ENCODE measurements at places on chromosomes 11 and 22. TPM values are rescaled to one million over a fixed set of nuclear protein-coding genes. Genes with fewer than 3 reads are reported as not detected.

GRCh38 chr22:48695251-48695650 is 1132.4 kb downstream of the BRD1 start:
- DNase-seq: no peak

DNA sequence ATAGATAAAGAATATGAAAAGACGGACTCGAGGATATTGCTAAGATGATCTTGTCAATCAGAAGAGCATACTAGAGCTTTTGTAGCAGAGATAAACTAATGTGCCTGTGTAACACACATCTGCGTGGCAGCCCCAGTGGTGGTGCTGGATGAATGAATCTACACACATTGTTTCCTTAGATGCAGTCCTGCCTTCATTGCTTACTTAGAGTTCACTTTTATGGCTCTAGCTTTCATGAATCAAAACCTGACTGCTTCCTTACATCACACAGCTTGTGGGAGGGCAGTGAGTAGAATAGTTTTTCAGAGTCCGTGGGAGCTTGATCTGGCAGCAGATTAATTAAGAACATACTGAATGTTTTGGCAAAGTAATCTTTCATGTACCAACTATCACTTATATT is 83.7 kb downstream of the EXT2 start:
- no peak for DNase-seq

DNA sequence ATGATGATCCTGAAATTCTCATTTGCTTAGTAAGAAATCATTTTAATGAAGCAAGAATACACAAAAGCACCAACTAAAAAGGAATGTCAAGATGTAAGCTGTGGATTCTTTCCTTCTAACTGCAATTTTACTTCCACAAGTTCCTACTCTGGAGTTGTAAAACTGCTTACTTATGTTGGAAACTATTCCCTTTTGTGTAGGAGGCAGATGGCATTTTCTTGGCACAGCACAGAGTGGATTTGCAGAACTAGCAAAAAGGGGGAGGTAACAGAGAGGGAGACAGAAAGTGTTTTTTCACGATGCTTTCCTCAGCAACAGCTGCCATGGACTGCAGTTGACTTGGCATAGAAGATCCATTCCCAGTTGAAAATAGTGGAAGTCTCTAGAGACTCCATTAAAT is 1112.0 kb upstream of the RAG2 start:
- DNase-seq: no peak

GRCh38 chr22:40422558-40423309 is 52.3 kb downstream of the SGSM3 start:
- no peak for DNase-seq

GRCh38 chr22:17086296-17086695 is 1.5 kb downstream of the IL17RA start:
- DNase-seq: no peak

DNA sequence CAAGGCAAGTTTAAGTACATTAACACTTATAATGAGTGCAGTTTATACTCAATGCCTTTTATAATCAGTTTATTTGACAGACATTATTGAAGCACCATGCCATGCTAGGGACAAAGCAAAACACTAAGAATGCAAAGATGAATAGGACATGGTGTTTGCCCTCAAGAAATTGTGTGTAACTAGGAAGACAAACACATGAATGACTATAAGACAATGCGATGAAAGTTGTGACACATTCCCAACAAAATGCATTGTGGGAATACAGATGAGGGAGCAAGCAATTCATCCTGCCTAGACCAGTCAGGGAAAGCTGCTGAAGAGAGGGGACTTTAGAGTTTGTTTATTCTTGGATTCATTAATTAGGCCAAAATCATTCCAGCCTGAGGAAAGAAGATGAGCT is 133.8 kb upstream of the TRPC6 start:
- no peak for DNase-seq

DNA sequence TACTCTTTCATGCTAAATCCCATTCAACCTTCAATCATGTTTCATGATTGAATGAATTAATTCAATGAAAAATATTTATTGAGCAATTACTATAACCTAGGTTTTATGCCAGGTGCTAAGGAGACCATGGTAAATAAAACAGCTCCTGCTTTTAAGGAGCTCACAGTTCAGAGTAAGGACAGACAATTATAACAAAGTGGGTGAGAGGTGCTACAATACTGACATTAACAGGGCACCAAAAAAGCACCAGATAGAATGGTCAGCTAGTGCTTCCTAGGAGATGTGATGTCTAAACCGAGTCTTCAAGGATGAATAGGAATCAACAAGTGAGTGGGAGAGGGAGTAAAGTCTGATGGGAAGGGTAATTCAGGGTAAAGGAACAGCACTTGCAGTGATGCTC is 366.7 kb downstream of the SOX6 start:
- DNase-seq: no peak

DNA sequence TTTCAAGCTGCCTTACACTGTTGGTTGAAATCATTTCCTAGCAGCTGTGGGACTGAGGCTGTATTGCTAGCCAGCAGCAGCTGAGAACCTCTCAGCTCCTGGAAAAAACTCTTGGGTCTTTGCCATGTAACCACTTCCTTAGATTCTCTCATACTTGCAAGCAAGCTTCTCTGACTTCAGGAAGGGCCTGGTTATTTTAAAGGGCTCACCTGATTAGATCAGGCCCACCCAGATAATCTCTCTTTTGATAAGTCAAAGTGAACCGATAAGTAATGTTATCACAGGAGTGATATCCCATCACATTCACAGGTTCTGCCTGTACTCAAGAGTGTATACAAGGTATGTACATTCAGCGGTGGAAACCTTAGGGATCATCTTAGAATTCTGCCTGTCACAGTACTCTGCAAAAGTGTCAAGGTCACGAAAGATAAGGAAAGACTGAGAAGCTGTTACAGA is 7.4 kb upstream of the CLPB start:
- DNase-seq: no peak

- no peak for DNase-seq
Observed at GRCh38 chr22:30728826-30729225, 34.2 kb downstream of the OSBP2 start.

The NAP1L4 gene
- 219 TPM for total RNA-seq

DNA sequence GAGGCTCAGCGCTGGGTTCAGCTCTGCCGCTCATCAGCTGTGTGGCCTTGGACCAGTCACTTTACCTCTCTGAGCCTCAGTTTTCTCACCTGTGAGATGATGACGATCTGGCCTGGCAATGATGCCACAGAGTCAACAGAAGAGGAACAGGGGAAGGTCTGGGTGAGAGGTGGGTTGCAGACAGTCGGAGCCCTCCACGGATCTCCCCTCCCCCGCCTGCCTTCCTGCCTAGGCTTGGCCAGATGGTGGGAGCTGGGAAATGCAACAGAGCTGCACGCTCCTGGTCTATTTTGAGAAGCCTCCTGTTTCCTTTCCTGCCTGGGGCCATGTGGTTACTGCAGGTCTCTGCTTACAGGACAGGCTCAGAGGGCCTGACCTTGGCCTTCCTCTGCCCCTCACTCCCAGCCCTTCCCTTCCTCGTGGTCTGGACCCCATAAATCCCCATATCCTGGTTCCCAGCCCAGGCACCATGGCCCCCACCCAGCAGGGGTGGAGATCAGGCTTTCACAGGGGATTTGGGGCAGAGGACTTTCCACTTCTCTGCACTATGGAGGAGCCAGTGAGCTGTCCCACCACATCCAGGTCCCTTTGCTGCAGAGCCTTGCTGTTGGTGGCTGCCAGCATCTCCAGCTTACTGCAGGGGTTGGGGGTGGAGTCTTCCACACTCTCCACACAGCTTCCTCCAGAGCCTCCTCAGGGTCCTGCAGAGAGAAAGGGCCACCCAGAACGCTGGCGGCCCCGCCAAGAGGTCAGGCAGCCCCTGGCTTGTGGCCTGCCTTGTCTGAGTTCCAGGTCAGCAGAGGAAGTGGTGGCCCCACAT is 46.9 kb downstream of the C11orf96 start:
- peak; percentile 13 for DNase-seq

- DNase-seq: no peak
Observed at GRCh38 chr11:67442504-67443404, 522 bp downstream of the CORO1B start.

DNA sequence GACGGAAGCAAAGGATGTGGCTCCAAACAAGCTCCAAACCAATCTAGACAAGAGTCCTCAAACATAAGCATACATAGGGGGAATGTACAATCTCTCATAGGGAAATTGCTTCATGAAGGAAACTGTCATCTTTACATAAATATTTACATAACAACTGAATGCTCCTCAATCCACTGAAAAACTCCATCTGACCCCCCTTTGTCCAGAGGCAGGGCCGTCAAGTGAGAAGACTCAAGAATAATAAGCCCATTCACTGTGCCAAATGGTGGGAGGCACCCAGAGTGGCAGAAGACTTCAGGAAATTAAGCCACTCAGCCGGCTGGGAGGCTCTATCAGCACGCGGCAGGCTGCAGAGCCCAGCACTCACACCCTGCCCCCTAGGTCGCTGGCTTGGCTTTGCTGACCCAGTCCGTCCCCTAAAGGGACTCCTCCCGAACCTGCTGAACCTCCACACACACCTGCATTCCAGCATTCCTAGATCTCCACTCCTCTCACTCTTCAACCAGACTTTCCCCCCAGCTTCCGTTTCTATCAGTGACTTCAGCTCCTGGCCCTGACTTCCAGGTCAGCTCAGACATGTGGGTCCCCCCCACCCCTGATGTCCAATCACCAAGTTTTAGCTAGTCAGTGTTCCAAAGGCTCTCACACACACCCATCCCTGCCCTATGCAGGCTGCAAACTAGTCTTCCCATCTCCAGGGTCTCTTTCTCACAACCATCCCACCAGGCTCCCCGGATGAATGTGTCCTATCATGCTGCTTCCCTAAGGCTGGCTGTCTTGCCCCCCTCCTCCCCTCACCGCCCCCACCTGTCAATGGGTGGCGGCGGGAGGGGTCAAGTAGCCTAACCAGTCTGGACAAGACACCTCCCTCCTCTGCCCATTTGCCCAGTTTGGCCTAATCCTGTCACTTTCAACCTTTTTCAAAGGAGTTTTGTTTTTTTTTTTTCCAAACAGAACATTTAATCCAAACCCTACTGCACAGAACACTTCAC is 11.3 kb downstream of the VPS37C start:
- DNase-seq: peak; percentile 31

DNA sequence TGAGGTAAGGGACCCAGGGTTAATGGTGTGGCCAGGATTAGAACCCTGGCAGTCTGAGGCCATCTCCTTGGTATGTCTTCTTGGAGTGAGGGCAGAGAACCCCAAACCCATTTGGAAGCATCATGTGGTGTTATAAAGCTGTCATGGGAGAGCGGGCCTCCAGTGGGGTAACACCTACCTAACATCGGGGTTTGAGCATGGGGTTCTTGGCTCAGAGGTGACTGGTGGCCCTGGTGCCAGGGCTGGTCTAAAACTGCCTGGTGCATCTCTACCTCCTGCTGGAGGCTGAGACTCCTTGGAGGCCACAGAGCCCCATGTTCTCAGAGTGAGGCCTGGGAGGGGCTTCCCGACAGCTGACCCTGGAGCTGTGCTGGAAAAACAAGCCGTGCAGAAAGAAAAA is 4.5 kb downstream of the PRDM11 start:
- DNase-seq: no peak

The PGA3 gene
- not detected for total RNA-seq

DNA sequence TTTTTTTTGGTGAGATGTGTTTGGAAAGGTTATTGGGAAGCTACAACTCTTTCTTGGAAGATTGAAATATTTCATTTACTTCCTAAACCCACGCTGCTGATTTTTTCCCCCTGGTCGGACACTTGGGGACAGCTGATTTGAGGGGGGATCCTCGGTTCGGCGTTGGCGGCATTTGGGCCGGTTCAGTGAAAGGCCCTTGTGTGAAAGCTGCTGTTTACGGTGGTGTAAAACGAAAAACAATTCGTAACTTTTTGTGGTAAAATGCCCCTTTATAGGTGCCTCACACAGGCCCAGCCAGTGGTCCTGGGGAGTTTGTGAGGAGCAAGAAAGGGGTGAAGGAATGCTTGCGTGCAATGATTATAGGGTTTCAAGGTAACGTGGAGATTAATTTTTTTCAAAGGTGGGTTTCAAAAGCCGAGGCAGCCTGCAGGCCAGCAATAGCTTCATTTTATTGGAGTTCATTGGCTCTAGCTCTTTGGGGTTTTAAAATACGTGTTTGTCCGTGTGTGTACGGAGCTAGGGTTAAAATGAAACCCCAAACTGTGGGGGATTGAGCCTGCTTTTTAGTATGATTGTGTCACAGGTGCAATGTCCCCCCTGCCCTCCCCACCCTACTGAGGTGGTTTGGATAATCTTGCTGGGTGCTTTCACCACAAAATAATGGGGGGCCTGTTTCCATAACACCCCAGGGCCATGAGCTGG is 77.2 kb upstream of the PPARA start:
- DNase-seq: no peak

The INTS4 gene
- 54.4 TPM for total RNA-seq

The B4GALNT4 gene
- 179 TPM for total RNA-seq

The MRGPRE gene
- total RNA-seq: not detected

DNA sequence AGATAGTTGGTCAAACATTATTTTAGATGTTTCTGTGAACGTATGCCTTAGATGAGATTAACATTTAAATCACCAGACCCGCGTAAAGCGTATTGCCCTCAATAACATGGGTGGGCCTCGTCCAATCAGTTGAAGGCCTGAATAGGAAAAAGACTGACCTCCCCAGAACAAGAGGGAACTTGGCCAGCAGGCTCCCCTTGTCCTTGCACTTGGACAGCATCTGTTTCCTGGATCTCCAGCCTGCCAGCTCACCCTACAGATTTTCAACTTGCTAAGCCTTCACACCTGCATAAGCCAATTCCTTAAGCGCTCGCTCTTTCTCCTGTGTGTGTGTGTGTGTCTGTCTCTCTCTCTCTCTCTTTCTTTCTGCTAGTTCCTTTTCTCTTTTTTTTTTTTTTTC is 8.2 kb downstream of the TOM1 start:
- no peak for DNase-seq

The MPPED2 gene
- total RNA-seq: 3.2 TPM

The GSC2 gene
- not detected for total RNA-seq

DNA sequence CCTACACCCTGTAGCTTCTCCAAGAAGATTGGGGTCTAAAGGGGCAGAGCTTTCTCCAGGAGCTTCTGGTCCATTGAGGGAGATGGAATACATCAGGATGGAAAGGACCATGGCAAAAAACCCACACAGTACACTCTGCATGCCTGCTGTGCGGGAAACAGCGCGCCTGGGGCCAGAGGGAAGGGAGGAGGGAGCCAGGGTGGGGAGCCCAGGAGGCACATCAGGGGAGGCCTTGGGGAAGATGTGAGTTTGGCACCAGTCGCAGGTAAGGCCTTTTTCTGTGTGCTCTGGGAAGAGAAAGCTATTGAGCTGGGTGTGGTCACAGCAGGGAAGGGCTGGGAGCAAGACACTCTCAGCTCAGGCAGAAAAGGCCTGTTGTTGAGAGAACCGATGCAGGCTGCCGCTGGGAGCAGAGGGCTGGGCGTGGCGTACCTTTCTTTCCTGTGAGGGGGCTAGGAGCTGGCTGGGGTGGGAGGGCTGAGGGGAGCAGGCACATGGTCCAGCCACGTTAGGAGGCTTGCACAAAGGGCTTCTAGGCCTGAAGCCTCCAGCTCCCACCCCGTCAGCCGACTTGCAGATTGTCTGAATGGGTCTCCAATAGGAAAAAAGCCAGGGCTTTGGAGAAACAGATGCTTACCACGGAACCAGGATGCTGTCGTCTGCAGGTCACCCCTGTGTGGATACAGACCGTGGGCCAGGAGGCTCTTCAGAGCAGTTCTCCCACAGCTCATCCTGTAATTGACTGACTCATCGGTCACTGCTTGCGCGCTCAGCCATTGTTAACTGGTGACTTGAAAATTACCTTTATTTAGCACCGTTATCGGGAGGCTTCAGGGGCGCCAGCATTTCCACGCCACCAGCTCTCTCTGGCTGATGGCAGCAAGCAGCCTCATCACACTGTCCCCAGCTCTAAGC is 237.3 kb downstream of the ST3GAL4 start:
- no peak for DNase-seq

GRCh38 chr11:17563231-17563646 is 16.2 kb downstream of the OTOG start:
- DNase-seq: no peak

Measured in neural crest cell (in vitro differentiated cells).